Activated CD4-positive, CD25-positive, alpha-beta regulatory T cell treated with anti-CD3 and anti-CD28 coated beads, Interleukin-2, amount 50 U/mL, for 24 hours (primary cell): ENCODE measurements at places on chromosomes 1 and 21.

GRCh38 chr21:14673649-14674048 lies 127.5 kb upstream of the SAMSN1 start:
- no peak for ATAC-seq

GRCh38 chr1:78274814-78275213 lies 216.0 kb upstream of the PTGFR start:
- no peak for ATAC-seq

GRCh38 chr1:180946541-180947498 lies 34.1 kb downstream of the KIAA1614 start:
- no peak for ATAC-seq

GRCh38 chr1:26582053-26582835 lies 52.7 kb downstream of the RPS6KA1 start:
- ATAC-seq = no peak

DNA sequence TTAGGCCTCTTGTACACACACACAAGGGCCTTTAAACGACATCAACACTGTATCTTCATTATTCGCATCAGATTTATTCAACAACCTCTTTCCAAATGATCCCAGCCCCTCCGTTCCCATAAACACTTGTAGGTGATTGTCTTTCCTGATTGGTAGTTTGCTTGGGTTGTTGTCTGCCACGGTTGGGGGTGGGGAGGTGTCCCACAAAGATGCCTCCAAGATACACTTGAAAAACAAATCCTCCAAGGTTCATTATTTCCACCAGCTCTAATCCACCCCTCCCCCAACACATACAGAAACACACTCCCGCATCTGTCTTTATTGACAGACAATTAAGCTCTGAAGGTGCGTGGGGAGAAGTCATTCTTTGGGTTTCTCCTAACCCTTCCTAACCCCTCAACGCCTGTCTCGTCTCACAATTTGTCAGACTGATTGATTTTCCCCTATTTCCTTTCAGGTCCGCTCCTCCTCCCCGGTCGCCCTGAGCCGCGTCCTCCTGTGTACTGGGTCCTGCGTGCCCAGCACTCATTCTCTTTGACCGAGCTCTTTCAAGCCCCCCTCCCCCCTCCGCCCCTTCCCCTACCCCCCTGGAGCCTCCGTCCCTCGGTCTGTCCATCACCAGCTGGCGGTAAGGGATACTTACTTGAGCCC lies 1.4 kb downstream of the WDR26 start:
- no peak for ATAC-seq

DNA sequence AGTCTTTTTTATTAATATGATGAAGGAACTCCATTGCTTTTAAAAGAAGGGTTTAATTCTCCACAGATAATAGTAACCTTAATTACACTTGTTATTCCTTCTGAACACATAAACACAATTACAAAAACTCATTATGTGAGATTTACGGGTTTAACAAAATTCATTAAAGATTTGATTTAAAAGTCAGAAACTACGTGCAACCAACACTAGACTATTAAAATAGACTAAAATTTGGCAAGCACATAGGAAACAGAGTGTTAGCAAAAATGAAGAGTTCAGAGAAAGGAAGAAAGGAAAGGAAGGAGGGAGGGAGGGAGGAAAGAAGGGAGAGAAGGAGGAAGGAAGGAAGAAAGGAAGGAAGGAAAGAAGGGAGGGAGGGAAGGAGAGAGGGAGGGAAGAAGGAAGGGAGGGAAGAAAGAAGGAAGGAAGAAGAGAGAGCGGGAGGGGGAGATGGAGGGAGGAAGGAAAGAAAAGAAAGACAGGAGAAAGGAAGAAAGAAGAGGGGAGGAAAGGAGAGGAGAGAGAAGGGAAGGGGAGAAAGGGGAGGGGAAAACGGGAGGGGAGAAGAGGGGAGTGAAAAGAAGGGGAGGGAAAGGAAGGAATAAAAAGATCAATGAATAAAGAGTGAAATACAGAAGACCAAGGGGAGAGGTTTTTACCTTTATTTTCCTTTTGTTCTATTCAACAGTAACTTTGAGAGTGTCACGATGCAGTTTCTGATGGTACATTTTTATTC lies 123.4 kb upstream of the LYPLAL1 start:
- ATAC-seq = no peak

- no peak for ATAC-seq
Measured at GRCh38 chr1:207366022-207366421, 44.5 kb downstream of the CD55 start.

- ATAC-seq = peak; percentile 8
Measured at GRCh38 chr1:10866321-10867093, 70.1 kb upstream of the CASZ1 start.

GRCh38 chr1:102776071-102776470 lies 332.3 kb downstream of the COL11A1 start:
- ATAC-seq = no peak

- ATAC-seq = no peak
Measured at GRCh38 chr1:118944133-118944532, 44.0 kb downstream of the TBX15 start.

DNA sequence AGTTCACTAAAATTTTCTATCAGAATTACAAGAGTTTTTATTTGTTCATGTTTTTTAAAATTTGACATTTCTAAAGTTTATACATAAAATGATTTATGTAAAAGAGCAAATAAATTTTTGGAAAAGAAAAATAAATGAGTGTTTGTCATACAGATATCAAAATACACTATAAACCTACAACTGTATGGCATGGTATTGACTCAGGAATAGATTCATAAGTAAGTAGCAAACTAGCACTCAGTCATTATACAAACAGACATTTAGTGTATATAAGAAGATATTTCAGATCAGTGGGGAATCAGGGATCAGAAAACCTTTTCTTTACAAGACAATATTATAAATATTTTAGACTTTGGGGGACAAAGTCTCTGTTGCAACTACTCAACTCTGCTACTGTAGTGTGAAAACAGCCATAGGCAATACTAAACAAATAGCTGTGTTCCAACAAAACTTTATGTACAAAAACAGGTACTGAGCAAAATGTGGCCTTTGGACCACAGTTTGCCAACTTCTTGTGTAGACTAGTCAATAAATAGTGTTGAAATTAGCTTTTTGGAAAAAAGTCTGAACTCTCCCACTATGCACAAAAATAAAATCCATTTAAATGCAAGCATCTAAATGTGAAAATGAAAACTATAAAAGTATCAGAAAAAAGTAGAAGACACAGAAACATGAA lies 508.8 kb upstream of the CAMK1G start:
- no peak for ATAC-seq

DNA sequence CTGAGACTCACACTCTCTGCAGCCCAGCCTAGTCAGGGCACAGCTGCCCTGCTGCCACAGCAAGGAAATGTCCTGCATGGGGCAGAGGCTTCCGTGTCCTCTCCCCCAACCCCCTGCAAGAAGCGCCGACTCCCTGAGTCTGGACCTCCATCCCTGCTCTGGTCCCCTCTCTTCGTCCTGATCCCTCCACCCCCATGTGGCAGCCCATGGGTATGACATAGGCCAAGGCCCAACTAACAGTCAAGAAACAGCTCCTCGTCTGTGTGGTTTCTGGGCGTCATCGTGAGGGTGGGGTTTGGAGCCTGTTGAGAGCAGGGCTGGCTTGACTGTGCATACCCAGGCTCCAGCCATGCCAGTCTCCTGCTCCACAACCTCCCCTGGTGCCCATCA lies 19.5 kb downstream of the FAAH start:
- ATAC-seq = peak; percentile 59

- ATAC-seq = no peak
Measured at GRCh38 chr1:201944002-201944401, 2.3 kb downstream of the LMOD1 start.

GRCh38 chr1:169105434-169106094 lies 926 bp upstream of the ATP1B1 start:
- no peak for ATAC-seq

DNA sequence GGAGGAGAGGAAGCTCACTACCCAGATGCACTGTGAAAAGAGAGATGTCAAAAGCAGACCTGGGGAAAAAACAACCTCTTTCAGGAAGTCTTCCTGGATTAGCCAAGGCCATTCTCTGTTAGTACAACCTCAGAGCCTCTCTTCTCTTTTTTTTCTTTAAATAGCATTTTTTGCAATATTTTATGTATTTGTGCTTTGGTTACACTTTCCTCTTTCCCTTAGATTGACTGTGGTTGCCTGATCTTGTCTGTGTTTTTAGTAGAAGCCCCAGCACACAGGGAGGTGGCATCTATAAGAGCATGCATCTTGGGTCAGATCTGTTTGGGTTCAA lies 18.8 kb downstream of the SLC26A9 start:
- no peak for ATAC-seq

- ATAC-seq = peak; percentile 19
Measured at GRCh38 chr21:44090325-44090724, 16.9 kb upstream of the PWP2 start.

DNA sequence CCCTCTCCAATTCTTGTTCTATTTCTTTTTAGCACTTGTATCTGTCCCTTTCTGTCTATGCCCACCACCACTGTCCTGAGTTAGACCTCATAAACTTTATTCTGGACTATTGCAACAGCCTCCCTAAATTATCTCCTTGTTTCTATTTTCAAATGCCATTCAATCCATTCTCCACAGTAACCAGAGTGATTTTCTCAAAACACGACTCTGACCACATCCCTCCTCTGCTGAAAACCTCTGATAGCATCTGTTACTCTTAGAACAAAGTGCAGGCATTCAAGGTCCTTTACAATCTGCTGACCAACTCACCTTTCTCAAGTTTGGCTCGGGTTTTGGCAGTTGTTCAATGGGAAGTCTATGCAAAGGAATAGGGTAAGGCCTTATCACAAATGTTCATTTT lies 22.8 kb upstream of the GPX7 start:
- ATAC-seq = no peak

DNA sequence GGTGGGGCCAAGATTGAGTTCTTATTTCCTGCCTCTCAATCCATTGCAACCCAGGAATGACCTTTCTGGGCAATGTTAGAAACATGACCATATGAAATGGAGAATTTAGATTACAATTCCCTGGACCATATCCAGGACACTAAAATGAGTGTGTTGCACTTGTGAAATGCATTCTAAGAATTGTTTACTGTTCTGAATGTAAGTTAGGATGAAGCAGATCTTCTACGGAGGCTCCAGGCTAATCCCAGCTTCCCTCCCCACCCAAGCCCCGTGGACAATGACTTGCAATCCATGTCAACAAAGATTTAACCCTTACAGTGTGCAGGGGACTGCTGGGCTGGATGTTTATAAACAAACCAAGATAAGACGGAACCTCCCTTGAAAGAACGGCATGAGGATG lies 31.7 kb upstream of the HAO2 start:
- ATAC-seq = no peak

DNA sequence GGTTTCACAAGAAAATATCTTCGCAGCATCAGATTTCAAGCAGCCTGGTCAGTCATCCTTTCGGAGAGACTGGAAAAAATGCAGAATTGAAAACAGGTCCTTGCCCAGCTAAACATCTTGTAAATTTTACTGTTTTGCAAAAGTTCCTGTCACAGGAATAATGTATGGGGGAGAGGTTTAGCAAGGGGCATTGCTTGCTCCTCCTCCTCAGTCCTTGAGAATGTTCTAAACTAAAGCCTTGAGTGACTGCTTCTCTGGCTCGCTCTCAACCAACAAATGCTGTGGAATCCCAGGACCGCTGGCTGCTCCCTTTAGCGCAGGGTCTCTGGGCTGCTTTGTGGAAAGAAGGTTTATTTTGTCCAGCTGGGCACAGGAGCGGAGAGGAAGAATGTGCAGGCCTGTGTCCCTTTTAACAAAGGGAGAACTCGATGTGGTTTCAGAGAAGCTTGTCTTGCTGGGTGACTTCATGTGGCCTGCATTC lies 33.6 kb upstream of the FHAD1 start:
- no peak for ATAC-seq

GRCh38 chr1:119467219-119467618 lies 39.8 kb upstream of the HSD3B1 start:
- ATAC-seq = no peak

DNA sequence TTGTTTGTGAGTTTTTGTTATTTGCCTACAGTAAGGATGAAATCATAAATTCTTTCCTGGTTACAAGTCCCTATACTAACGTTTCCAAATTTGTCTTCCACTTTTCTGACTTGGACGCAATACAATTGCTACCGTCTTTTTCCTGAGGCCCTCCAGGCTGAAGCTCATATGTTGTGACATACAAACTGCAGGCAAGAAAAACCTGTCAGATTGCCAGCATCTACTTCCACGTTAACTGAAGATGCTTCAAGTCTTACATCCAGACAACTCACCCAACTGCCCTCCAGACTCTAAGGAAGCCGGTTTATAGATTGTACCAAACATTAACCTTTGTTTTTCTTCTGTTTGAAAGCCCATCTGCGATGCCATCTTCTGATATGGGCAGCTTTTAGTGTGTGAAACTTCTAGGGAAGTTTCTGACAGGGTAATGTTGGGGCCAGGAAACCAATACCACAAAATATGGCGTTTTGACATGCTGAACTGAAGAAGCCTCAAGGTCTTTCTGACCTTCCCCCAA lies 21.4 kb upstream of the RNF11 start:
- peak; percentile 36 for ATAC-seq

DNA sequence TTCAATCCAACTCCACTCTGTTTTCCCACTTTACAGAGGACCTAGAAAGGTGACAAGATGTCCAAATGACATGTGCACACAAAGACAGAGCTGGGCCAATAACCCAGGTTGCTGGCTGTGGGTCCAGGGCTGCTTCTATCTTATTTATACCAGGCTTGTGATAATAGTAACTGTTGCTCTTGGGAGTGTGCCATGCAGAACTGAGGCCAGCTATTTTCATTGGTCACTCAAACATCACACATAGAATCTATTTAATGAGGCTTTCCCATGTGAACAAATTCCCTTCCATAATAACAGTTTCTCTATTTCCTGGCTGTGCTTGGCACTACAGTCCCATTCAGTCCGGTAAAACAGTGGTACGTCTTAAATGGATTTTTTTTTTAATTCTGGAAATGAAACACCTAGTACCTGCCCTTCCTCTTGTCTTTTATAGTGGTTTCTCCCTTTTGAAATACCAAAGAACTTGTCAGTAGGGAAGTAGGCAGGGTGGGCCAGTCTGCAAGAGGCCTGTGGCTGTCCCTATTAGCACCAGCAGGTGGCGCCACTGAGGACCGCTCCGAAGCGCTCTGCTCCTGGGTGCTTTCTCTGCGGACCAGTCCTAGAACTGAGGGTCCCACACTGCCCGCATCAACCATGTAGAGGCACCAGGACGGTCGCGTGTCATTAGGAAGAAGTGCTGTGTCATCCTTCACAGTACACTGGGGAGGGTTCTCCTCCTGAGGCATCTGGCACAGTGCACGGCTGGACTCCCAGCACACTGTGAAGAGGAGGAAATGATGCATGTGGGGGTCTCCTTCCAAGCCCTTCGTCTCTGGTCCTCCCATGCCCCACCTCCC lies 52.1 kb downstream of the GPR161 start:
- peak; percentile 69 for ATAC-seq
